Activated CD4-positive, CD25-positive, alpha-beta regulatory T cell treated with anti-CD3 and anti-CD28 coated beads, Interleukin-2, amount 50 U/mL, for 72 hours (primary cell): ENCODE measurements at places on chromosomes 1 and 21.

- no peak for DNase-seq
Measured at GRCh38 chr1:62064829-62065407, 129.7 kb upstream of the L1TD1 start.

DNA sequence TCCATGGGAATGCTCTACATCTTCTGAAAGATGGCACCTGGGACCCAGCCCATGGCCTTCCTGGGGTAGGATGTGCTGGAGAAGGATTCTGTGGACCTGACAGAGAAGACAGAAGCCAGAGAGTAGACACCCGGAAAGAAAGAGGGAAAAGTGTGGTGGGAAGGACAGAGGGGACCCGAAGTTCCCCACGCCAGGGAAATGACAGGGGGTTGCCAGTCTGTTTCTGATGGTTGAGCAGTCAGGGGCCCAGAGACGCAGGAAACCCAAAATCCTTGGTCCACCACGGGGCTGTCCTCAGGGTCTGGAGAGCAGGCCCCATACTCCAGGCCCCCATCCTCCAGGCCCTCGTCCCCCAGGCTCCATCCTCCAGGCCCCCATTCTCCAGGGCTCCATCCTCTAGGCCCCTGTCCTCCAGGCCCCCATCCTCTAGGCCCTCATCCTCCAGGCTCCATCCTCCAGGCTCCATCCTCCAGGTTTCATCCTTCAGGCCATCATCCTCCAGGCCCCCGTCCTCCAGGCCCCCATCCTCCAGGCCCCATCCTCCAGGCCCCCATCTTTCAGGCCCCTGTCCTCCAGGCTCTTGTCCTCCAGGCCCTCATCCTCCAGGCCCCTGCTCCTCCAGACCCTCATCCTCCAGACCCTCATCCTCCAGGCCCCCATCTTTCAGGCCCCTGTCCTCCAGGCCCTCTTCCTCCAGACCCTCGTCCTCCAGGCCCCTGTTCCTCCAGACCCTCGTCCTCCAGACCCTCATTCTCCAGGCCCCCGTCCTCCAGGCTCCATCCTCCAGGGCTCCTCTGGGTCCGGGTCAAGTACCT is 1.0 kb upstream of the TFF2 start:
- DNase-seq, result peak; percentile 13

DNA sequence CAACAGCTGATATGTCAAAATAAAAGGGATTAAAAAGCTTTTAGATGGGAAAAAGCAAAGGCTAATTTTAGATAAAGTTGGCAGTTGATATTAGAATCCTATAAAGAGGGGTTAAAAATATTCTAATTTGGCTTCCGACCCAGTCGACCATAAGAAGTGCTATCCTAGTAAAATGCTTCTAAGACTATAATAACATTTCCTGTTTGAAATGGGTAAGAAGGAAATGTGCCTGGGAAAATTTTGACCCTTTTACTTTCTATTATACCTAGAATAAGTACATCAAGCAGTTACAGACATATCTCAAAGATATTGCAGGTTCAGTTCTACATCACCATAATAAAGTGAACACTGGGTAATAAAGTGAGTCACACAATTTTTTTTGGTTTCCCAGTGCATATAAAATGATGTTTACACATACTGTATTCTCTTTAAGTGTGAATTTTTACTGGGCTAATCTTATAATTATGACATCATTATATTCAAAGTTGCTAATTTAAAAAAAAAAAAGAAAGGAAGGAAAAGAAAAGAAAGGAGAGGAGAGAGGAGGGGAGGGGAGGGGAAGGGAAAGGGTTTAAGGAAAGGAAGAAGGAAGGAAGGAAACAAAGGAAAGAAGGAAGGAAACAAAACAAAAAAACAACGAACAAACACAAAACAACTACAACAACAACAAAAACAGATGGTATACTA is 308.2 kb upstream of the NR5A2 start:
- no peak for DNase-seq

DNA sequence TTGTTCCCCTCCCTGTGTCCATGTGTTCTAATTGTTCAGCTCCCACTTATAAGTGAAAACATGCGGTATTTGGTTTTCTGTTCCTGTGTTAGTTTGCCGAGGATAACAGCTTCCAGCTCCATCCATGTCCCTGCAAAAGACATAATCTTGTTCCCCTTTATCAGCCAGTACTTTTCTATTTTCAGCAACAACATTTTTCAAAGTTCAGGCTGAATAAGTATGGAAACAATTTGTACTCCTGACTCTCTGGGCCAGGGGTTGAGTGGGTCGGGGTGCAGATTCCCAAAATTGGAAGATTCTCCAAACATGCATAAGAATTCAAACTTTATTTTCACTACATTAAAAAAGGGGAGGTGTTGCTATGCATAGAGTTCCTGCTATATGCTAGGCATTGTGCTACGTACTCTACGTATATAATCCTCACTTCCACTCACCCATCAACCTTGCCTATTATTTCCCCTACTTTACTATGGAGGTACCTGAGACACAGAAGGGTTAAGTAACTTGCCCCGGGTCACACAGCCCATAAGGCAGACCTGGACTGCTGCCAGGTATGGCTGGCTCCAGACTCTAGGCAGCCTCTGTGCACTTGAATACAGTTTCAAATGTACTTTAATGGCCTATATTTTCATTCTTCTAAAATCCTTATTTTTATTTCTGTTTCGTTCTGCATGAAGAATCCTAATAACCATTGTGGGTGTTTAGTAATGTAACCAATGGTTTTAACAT is 117.1 kb upstream of the C8B start:
- DNase-seq, result no peak

DNA sequence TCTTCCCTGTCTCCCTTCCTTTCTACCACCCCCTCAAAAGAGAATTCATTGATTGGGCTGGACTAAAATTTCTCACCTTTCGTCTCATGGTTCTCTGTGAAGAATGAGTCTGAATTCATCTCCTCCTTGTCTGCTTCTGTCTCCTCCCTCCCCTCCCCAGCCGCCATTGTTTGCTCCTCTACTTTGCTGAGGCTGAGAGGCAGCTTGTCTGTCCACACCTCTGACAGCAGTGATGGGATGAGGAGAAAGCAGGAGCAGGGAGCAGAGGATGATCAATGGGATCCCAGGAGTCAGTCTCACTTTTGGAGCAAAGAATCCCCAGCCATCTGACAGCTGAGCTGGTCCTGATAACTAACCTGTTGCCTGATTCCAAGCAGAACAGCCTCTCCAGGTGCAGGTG is 2.5 kb downstream of the ILDR2 start:
- DNase-seq, result no peak

GRCh38 chr1:214379236-214379970 is 98.4 kb downstream of the SMYD2 start:
- no peak for DNase-seq

DNA sequence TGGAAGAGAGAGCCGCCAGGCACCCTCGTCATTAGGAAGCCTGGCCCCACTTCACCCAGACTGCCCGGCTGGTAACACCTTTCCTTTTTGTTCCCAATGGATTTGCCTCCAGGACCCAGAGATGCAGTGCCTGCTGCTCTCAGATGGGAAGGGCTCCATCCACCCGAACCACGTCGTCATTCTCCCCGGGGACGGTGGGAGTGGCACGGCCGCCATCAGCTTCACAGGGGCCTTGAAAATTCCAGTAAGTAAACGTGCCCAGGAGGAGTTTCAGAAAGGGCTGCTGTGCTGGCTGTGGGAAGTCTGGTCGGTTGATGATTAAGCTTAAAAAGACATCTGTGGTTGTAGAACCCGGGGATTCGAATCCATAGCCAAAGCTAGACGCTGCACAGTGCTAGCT is 45.2 kb downstream of the SLC37A1 start:
- DNase-seq, result peak; percentile 17

GRCh38 chr1:226649780-226650179 is 89.3 kb downstream of the ITPKB start:
- no peak for DNase-seq

- no peak for DNase-seq
Measured at GRCh38 chr1:207191061-207191460, 87.0 kb downstream of the C4BPA start.

DNA sequence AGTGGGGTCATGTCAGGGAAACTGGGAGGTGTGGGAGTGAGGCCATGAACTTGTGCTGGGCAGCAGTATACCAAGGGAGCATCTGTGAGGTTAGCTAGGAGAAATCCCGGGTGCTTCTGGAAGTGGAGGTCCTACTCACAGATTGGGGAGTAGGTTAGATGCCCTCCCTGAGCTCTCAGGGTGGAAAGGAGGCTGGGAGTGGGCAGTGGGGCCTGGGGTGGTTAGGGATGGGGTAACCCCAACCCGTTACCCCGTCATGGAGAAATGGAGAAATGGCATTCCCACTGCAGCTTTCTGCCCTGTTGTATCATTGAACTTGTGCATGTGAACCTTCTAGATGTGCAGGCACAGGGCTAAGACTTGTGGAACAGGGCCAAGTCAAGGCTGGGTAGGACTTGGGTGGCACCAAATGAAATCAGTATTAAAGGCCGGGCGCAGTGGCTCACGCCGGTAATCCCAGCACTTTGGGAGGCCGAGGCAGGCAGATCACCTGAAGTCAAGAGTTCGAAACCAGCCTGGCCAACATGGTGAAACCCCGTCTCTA is 27.2 kb downstream of the EXOC8 start:
- DNase-seq, result no peak

DNA sequence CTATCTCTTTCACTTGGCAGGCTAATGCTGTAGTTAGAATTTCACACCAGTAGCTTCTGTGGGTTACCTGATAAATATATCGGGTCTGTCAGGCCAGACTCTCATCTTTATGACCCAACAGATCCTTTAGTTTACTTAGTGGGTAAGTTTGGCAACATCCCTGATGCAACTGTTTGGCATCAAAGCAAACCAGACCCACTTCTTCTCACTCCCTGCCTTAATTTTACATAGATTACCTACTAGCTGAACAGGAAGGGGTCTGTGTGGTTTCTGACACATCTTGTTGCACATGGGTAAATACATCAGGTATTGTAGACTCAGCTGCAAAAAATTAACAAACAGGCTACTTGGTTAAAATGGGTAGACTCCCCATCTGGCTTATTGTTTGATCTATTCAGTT is 3.2 kb upstream of the GUK1 start:
- DNase-seq, result no peak

DNA sequence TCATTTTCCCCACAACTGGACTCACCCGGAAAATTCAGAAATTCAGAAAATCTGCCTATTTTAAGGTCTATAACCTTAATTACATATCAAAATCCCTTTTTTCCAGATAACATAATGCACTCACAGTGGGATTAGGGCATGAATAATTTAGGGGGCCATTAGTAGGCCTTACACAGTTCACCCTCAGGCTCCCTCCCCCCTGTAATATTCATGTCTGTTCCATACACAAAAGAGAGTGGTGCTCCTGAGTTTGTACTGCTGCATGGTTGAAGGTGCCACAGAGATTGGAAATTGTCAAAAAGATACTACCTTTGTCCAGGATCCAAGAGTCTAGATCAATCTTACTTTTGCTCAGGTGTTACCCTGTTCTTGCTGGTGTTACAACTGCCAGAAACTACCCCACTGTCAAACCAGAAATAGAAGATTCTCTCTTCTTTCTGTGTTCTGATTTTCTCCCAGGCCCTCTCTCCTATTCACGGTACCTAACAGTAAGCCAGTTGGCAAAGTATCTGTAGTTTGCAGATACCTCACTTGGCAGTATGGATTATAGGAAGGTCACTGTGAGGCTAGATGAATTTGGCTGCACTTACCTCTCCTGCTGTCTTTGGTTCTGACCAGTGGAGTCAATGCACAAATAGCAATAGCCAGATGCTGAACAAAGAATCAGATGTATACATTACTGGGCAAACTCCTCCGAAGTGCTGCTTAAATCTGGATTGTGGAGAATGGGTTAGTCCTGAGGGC is 53.2 kb downstream of the C1orf198 start:
- no peak for DNase-seq

DNA sequence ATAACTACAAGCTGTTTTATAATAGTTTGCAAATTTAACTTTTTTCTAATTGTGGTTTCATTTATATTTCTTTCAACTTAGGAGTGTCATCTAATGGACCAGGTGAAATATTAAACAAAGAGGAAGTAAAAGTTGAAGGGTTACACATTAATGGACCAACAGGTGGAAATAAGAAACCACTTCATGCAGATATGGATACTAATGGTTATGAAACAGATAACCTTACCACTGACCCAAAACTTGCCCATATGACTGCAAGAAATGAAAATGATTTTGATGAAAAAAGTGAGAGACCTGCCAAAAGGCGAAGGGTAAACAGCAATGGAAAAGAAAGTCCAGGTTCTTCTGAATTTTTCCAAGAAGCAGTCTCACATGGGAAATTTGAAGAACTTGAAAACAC is 59.7 kb downstream of the MIER1 start:
- no peak for DNase-seq

DNA sequence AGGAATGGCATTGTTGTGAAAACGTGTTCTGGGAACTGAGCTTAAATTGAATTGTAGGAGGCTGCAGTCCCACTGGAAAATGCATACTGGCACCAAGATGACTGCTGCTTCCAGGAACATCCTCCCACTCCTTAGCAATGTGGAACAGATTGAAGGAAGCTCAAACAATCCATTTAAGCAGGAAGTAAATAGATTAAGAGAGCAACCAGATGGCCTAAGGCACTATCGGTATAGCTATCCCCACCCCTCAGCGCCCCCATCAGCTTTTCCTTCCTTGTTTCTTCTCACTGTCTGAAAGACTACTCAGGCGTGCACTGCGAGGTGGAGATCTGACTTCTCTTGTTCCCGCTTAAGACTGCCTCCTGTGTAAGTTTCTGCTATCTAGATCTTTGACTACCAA is 4.0 kb upstream of the IFI16 start:
- DNase-seq, result no peak

- DNase-seq, result no peak
Measured at GRCh38 chr1:58104960-58105359, 441.6 kb downstream of the OMA1 start.

- no peak for DNase-seq
Measured at GRCh38 chr1:154968731-154969130, 1.8 kb downstream of the SHC1 start.

DNA sequence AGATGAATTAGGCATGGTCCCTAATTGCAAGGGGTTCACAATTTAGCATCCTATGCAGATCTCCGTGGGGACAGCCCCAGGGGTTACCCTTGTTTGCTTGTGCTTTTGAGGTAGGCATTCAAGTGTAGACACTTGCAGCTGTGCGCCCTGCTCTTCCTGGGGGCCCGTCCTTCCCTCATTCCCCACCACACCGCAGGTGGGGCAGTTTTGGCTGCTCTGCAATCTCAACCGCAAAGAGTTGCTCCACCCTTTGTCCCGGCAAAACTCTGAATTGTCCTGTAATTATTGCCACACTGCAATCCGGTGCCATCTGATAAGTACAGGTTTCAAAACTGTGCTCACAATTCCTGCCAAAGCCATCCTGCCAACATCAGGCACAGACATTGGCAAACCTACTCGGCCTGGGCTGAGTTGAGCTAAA is 65.4 kb upstream of the LYST start:
- no peak for DNase-seq

DNA sequence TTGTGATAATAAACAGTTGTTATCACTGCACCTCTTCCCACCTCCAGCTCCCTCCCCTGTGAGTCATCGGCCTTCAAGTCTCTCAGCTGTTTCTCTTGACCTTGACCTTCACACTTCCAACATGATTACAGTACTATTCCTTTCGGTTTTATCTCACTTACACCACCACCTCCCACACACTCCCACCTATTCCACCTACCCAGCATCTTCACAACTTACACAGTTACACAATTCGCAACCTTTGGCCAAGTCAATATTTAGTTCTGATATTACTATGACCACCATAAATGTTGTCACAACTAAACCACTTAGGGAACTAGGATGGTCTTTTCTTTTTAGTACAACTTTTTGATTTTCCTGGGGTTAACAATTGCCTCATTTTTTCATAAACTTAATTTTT is 60.2 kb downstream of the RIPK4 start:
- no peak for DNase-seq
